ENCODE measurements at places on chromosomes 6 and 20.

- peak; percentile 3 for DNase-seq
Observed at GRCh38 chr6:70380252-70380651, 33.1 kb upstream of the FAM135A start.

DNA sequence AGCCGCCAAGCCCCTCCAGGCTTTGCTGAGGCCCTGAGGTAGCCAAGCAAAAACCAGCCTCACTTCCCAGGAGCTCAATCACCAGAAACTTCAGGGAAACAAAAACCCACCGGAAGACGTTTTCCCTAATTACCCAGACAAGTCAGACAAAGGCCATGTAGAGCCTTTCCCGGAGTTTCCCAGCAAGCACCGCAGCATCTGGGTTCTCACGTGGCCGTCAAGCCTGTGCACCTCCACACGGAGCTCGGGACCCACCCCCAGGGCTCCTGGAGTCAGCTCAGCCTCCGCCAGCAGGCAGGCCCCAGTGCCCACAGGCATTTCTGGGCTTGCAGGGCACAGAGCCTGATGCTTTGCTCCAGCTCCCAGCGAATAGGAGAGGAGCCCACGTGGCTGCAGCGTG lies 10.1 kb upstream of the MRGBP start:
- no peak for DNase-seq

GRCh38 chr20:8673116-8673515 lies 395.8 kb upstream of the PLCB4 start:
- no peak for DNase-seq

DNA sequence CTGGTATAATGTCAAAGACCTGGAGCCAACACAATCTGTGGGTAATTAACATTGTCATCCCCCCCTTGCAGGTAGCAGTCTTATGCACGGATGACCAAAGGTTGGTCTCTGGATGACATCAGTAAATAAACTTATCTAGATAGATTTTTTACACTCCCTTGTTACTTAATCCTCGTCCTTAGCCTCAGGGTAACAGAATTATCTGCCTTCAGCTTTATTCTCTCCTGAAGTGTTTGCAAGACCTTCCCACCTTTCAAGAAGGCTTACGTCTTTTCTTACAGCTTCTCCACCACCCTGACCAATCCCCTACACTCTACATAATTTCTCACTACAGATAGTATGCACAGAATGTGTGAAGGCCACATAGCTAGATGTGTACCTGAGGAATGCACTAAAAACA lies 434.8 kb upstream of the HTR1E start:
- no peak for DNase-seq

- DNase-seq: no peak
Observed at GRCh38 chr20:49792006-49792405, 20.6 kb upstream of the SLC9A8 start.

- DNase-seq: no peak
Observed at GRCh38 chr6:18215436-18215835, 48.9 kb downstream of the DEK start.

GRCh38 chr20:51554538-51555165 lies 12.1 kb upstream of the NFATC2 start:
- no peak for DNase-seq

DNA sequence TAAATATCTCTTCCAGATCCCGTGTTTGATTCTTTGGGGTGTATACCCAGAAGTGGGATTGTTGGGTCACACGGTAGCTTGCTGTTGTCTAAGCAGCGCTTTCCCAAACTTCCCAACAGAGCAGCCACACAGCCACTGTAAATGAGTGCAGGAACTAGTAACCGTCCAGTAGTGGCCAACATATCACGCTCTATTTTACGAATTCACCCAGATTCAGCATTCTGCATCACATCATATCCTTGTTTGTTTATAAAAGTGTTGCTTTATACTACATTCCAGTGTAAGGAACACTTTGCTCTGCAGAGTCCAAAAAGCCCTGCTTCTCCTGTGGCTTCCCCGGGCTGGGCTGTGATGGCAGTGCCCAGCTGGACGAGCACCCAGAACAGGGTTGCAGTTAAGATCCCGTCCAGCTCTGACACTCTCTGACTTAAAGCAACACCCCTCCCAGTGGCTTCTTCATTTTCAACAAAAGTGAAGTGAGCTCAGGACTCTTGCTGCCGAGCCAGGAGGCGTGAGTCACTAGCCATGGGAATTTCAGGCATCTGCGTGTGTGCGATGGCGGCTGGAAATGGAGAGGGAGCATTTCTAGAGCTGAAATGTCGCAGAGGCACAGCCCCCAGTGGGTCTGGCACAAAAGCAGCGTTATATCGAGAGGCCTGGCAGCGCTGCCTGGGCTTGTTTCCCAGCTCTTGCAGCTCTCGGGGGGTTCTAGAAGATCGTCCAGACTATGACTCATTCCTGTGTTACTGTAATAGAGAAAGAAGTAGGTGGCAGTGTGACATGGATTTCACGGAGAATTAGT lies 216.3 kb upstream of the ECI2 start:
- no peak for DNase-seq

- peak; percentile 75 for DNase-seq
Observed at GRCh38 chr20:50992733-50993457, 30.0 kb downstream of the KCNG1 start.

GRCh38 chr20:12984069-12984765 lies 24.6 kb upstream of the SPTLC3 start:
- DNase-seq: no peak

DNA sequence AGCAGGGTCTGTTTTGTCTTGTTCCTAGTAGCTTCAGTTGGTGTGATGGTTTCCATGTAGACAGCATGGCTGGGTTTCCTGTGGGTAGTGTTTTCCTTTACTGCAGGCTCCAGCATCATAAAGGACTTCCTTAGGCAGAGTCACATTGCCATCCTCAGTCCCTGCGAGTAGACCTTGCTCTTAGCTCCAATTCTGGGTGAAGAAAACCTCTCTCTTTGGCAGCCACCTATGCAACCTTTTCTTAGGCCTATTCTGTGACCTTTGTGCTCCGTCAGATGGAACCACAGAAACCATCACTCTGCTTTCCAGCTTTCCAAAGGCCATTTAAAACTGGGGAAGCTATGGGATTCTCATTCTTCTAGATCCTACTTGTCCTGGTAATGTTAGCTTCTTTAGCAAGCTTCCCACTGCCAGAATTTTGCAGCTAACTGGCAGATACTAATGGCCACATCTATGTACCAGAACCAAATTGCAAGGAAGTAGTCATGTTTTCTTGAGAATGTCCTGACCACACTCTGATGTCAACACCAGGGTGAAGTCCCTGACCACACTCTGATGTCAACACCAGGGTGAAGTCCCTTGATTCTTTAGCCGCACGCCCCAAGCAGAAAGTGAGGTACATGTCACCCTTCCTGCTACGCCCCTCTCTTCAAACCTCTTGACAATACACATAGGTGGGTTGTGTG lies 646.6 kb upstream of the HS3ST5 start:
- peak; percentile 56 for DNase-seq

DNA sequence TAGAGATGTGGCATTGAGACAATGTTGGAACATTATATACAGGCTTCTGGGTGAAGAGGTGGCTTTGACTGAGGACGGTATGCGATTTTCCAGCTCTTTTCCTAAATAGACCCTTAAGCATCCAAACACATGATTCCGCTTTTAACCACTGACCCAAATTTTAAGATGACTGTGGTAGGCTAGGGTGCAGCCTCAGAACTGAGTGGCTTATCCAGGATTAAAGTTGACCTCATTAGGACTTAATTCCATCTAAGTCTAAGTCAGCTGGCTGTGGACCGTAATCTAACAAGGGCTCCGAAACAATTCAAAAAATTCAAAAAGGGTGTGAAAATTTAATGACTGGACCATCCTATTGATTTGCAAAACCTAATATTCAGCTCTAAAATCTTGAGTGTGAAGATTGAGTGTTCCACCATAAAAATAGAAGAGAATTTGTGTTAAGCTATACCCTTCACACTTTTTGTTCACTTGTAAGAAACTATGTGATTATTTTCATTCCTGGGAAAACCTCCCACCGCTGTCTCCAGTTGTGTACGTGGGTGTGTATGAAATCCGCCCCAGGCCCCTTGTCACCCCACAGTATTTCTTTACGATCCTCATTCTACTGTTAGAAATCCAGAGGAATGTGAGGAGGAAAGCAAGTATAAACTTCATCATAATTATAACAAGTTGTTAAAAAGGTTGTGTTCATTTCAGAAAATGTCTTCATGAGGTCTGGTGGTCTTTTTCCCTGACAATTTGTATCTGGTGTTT lies 2.7 kb downstream of the PCMTD2 start:
- DNase-seq: no peak

DNA sequence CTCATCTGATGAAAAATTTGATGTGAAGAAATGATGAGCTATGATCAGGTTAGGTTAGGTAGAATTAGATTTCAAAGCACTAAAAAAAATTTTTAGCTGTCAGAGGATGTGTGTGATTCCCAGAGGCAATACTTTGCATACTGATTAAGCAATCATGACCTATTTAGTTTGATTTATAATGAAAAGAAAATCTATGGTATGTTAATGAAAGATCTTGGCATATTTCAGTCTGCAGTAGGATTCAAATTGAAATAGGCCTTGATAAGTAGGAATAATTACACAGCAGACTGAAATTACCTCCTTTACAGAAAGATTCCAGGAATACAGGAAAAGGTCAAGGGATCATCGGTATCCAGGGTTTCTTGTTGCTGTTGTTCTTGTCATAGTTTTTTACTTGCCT lies 69.3 kb downstream of the HDDC2 start:
- DNase-seq: no peak

- DNase-seq: no peak
Observed at GRCh38 chr20:36112112-36112511, 42.4 kb upstream of the EPB41L1 start.

DNA sequence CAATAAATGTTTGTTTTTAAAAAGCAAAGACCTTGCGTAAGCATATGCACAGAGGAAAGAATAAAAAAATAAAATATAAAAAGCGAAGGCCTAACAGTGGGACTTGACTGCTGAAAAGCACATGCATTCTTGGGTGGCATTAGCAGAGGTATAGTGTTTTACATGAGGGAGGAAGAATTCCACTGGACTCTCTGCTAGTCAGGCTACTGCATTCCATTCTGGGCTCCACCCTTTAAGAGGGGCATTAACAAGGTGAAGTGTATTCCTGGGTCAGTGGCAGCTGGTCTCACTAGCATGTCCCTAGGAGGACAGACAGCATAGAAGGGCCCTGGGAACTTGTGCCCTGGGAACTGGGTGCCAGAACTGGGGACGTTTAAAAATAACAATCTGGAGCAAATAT lies 134.1 kb downstream of the SOBP start:
- no peak for DNase-seq

DNA sequence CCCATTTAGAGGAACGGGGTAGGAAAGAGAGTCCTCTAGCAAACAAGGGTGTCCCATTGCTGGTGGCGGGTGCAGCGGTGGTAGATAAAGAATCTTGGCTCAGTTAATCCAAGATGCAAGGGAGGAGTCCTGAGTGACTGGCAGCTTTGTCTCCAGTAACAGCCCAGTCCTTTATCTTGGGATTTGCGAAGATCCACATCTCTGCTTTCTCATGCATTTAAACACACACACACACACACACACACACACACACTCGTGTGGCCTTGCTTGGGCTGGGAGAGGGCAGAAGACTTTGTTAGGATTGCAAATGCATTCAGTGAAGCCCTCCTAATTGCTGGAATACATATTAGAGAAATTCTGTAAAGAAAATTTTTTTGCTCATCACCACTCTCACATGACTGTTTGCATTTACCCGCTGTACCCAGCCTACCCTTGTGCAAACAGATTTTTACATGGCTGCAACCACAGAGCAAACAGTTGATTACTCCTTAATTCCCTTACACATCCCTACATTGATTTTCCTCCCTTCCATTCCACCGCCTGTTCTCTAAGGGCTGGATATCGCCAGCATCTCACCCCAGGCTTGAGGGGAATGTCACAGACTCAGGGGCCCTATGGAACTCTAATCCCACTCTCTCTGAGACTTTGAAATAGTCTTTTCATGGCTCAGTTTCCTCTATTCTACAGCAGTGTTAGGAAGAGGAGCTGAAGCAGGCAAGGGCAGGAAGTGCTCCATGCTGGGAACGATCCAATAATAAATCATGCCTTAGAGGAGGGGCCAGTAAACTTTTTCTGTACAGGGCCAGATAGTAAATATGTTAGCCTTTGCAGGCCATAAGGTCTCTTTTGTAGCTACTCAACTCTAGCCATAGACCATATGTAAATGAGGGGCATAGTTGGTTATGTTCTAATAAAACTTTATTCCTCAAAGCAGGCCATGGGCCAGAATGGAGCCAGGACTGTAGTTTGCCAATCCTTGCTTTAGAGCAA lies 3.5 kb downstream of the C6orf132 start:
- no peak for DNase-seq

GRCh38 chr6:17790489-17790888 lies 83.8 kb upstream of the NUP153 start:
- no peak for DNase-seq

DNA sequence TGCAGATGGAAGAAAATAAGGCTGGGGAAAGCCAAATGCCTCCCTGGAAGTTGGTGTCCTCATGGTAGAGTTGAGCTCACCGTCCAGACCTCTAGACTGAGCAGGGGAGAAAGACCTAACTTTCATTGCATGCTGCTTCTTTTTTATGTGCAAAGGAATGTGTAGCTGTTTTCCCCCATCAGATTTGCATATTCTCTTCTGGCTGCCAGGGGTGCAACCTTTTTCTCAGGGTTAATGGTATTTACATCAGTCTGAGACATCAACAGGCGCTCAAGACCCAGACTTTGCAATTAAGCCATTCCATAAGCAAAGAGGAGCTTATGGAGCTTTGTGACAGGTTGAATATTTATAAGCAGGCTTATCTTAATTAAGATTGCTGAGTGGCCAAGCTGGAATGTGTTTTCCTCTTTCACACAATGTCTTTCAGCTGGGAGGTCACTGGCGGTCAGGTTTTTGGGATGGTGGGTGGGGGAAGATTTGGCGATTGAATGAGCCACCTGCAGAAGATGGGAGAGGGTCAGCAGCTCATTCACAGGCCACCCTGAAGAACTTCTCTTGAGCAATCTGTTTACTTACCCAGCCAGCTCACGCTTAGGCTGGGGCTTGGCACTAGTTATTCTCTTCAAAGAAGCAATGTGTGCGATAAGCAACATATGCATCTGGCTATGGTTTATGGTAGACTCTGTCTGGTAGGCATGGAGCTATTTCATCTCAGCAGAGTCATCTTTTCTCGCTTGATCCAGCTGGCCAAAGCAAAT lies 88.6 kb downstream of the SCP2D1 start:
- DNase-seq: no peak

GRCh38 chr6:111837007-111837406 lies 36.2 kb downstream of the FYN start:
- no peak for DNase-seq

GRCh38 chr6:82072751-82073150 lies 174.8 kb downstream of the IBTK start:
- no peak for DNase-seq

- DNase-seq: peak; percentile 64
Observed at GRCh38 chr20:23050847-23051627, 1.6 kb upstream of the THBD start.

DNA sequence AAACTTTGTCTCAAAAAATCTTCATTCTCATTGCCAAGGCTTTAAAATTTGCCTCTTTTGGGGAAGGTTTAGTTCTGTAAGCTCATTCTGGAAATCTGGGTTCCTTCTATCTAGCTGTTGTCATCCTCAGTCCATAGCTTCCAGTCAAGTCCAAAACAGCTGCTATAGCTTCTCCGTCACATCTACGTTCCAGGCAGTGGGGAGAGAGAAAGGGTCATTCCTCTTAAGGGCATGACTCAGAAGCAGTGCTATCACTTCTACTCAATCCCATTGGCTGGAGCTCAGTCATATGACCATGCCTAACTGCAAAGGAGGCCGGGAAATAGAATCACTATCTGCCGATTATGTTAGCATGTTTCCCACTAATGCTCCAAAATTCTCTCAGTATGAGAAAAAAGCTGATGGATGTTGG lies 141.4 kb upstream of the PTPN1 start:
- no peak for DNase-seq

- DNase-seq: no peak
Observed at GRCh38 chr20:1894471-1894950, 696 bp upstream of the SIRPA start.
